Activated CD4-positive, alpha-beta T cell treated with anti-CD3 and anti-CD28 coated beads, Interleukin-2, amount 50 U/mL, for 48 hours (primary cell): ENCODE measurements at places on chromosomes 2 and 18.
A peak's percentile ranks its signal among the peaks of the same experiment; 100 is the strongest.

GRCh38 chr2:23286031-23286757, 98.8 kb upstream of the KLHL29 start:
- no peak for DNase-seq

GRCh38 chr2:119710281-119710680, 31.3 kb downstream of the TMEM177 start:
- DNase-seq = no peak

DNA sequence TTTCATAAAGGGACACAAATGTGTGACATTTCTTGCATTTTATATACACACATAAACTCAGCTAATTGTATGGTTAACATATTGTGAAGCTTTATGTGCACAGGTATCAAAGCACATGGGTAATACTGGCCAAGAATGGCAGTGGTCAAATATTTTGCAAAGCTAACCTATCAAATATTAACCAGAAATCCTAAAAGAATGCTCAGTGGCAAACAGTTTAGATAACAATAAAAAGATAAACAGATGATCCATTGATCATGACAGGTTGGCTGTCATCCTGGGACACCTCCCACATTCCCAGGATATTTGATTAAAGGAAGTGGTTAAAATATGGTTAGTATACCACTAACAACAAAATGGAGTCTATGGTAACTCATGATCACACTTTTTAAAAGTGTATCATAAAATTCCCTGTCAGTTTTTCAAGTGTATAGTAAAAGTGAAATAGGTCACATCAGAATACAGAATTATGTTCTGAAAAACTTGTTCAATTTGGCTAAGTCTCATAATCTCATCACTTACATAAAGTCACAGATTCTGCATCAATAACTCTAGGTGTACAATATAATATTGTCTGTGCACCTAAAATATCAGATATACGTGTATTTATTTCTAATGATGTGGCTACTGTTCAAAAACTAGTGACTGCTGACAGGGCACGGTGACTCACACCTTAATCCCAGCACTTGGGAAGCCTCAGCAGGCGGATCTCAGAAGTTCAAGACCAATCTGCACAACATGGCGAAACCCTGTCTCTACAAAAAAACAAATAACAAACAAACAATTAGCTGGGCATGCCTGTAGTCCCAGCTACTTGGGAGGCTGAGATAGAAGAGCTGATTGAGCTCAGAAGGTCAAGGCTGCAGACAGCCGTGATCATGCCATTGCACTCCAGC, 48.9 kb downstream of the CDH2 start:
- DNase-seq = no peak

- no peak for DNase-seq
These were observed 791.3 kb downstream of the PLCL1 start for GRCh38 chr2:198595721-198596120.

DNA sequence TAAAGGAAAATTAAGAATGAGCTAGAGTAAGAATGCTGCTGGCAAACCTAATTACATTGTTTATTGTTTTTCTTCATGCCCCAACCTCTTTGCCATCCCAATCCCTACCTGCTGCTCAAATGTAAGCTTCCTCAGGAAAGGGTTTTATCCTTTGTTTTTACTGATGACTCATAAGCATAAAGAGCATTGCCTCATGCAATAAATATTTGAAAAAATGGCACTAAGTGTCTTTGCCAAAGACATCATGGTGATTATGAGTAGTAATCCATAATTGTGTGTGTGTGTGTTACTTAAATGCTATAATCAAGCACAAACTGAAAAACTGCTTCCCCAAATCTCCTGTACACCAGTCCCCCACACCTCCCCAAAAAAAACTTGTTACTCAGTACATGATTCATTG, 53.4 kb downstream of the DNER start:
- no peak for DNase-seq

- DNase-seq = no peak
These were observed 88.5 kb upstream of the TACR1 start for GRCh38 chr2:75287624-75288316.

DNA sequence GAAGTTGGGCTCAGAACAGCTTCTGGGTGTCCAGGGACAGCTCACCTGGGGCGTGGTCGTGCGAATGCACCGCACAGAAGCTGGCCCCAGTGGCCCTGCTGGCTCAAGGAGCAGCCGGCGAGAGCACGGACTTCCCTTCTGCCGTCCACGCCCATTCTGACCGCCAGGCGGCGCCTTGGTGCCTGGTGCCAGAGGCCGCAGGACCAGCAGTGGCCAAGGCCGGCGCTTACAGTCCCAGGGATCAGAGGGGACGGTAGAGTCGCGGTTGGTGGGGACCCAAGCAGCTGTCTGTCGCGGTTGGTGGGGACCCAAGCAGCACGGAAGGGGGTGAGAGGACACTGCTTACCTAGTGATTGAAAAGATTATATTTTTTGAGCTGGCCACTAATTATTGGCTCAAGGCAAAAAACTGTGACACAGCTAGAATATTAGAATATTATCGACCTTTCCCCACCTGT, 25.7 kb downstream of the NPPC start:
- DNase-seq = peak; percentile 76

- no peak for DNase-seq
These were observed 19.9 kb upstream of the PLEKHH2 start for GRCh38 chr2:43616967-43617680.

DNA sequence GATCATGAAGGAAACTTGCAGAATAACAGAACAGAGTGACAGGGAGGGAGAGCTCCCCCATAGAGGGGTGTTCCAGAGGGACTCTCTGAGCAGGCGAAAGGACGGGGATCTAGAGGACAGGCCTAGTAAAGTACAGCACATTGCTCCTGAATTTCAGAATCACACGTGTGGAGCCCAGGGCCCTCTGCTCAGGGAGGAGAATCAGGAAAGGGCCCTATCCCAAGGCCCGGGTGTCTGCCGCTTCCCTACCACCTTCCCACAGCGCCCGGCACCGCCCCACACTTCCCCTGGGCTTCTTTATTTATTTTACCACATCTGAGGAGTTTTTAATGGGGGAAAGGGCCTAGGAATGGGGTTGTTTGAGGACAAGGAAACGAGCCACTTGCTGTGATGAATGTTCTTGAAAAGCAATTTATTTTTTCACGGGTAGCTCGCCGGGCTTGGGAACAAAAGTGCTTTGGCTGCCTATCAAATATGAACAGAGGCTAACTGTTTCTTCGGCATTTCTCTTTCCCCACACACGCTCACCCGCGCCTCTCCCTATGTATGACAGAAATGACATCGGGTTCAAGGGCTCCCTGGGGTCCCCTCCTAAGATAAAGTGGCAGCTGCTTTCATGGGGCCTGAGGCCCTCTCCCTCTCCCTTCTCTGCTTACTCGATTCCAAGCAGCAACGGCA, 79.3 kb upstream of the GLI2 start:
- no peak for DNase-seq
